LHCN-M2 (cell line): ENCODE measurements at places on chromosomes 13 and 19.

DNA sequence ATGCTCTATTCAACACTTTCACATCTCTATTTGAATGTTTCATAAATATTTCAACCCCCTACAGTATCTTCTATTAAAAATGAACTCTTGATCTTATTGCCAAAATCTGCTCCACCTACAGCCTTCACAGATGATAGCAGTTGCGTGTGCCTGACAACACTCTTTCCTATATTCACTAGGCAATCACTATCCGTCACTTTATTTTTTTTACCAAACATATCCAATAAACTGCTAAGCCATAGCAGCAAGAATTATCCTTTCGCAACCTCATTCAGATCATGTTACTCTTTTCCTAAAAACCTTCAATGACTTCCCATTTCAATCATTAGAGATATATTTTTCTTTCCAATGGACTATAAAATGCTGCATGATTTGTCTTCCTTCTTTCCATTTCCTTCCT, 629.8 kb upstream of the PCDH9 start:
- no peak for DNase-seq

DNA sequence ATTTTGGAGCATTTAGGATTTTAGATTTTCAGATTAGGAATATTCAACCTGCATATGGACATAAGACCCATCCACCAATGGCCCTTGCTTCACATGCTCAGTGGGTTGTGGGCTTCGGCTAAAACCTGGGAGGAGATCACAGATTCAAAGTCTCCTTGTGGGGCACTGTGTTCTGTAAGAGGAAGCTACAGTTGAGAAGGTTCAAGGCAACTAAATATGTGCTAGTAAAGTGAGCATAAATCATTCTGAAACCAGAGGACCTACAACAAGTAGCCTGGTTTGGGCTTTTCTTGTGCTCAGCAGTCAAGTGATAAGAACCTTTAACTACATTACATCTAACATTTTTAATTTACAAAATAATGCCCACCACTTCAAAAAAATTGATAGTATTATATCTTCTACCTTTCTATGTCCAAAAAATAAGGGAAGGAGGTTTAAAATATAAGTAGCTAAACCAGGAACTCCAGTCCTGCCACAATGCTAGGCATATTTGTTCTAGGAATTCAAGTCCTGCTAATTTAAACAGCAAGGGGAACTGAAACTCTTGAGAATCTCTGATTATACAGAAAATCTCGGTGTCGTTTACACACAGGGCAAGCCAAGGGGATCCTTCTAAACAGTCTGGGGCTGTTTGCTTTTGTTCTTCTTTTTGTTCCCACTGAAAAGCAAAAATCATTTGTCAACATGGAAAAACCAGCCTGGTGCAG, 36.6 kb downstream of the FOXO1 start:
- no peak for DNase-seq

- no peak for DNase-seq
These were observed 23.8 kb downstream of the DEDD2 start for GRCh38 chr19:42193706-42194105.

DNA sequence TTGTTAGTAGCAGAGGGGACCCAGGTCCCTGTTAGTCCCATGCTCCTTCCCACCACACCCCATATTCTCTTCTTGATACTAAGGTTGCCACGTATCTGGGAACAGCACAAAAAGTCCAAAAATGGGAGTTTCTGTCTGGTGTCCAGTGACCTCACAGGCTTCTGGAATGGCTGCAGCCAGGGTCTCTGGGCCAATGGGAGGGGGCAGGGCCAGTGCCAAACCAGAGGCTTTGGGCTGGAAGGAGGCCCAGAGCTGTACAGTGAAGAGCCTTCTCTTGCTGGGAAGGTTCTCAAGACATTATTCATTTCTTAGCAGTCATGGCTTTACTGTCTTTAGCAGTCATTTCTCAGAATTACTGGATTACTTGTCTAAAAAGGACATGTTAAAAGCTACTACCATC, 119.2 kb downstream of the FRY start:
- DNase-seq: no peak

GRCh38 chr19:49546825-49547565, 19.2 kb downstream of the RCN3 start:
- DNase-seq: peak; percentile 93

GRCh38 chr13:35549481-35549880, 73.0 kb upstream of the MAB21L1 start:
- DNase-seq: peak; percentile 56

- DNase-seq: peak; percentile 19
These were observed 112.0 kb downstream of the TBC1D4 start for GRCh38 chr13:75369981-75370380.

DNA sequence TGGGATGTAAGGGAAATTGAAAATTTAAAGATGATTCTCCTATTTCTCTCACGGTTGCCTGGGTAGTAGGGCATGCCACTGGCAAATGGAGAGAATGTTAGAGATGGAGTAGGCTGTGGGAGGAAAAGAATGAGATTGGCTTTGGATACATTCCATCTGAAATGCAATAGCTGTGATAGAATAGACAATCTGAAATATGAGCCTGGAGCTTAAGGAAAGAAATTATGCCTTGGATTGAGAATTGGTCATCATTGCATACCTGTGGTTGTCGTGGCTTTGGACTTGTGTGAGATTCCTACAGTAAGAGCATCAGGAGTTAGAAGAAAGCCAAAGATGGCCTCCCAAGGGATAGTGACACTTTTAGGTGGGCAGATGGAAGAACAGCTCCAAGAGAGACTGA, 305.1 kb upstream of the SLC10A2 start:
- DNase-seq: no peak

GRCh38 chr13:42735010-42735409, 46.4 kb upstream of the FAM216B start:
- DNase-seq: no peak

GRCh38 chr13:30726192-30726591, 9.2 kb upstream of the ALOX5AP start:
- no peak for DNase-seq

DNA sequence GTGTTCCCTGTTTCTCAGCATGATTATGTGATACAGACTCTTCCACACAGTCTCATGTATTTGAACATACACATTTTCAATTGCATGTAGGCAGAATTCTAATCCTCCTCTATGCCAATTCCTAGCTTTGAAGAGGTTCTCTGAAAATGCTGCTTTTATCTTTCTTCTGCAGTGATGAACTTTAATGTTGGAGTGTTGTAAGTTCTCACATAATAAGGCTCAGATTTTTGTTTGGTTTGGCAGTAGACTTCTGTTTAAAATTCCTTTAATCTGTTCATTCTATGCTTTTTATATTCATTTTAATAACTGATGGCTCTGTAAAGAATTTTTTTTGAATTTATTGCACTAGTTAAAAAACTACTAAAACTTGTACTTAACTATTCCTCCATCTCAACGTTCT, 225.8 kb downstream of the GGACT start:
- no peak for DNase-seq

GRCh38 chr19:46733690-46734292, 12.1 kb upstream of the FKRP start:
- DNase-seq: no peak

DNA sequence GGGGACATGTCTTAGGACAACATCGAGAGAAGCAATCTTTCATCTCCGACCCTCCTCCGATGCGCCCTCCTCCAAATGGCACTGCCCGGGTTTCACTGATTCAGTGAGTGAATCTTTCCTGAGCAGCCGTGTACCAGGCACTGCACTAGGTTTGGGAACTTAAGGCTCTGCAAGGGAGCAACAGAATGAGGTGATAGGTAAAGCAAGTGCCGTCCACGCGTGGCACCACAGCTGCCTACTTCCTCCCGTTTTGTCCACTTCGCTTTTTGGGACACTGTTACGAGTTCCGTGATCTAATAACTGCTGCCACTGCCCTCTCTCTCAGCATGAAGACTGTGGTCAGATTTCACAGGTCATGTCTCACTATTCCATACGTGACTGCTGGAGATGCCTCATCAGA, 131.0 kb downstream of the TEX29 start:
- no peak for DNase-seq
